Dermis blood vessel endothelial cell (primary cell): ENCODE measurements at places on chromosomes 6 and 20. TPM values are rescaled to one million over a fixed set of nuclear protein-coding genes. Genes with fewer than 3 reads are reported as not detected.

Gene C6orf136
- total RNA-seq = 3.5 and 9.9 TPM in 2 replicates

Gene ISM1
- 0.09 and 0.17 TPM in 2 replicates for total RNA-seq

Gene GABRR1
- not detected in 2 replicates for total RNA-seq

Gene CCN5
- not detected in 2 replicates for total RNA-seq

Gene TBX18
- 0.68 and 1.7 TPM in 2 replicates for total RNA-seq

Gene AGER
- 0.74 and 0.85 TPM in 2 replicates for total RNA-seq

Gene ADAM33
- 0.09 and 0.17 TPM in 2 replicates for total RNA-seq

Gene ADGRG6
- 42.2 and 43.4 TPM in 2 replicates for total RNA-seq

Gene GPX5
- not detected in 2 replicates for total RNA-seq

Gene WFDC9
- total RNA-seq = not detected in 2 replicates

- no peak for DNase-seq
These were observed 55.1 kb downstream of the SAMD3 start for GRCh38 chr6:130167655-130168054.

- no peak for DNase-seq
These were observed 70.5 kb upstream of the PIM1 start for GRCh38 chr6:37099442-37099841.

DNA sequence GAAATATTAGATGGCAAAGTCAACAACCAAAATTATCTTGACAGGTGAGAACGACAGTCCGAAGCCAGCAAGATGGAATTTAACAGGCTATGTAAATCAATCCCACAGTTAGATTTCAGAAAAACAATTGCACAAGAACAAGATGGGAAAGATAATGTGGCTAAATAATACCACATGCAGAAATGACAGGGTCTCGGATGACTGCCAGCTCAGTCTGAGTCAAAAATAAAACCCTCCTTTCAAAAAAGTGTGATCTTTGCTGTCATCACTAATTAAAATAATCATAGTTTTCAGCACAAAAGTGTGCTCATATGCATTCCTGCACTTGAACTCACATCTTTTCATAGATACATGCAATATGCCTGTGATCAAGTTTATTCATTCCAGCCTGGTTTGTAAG is 25.9 kb downstream of the FOXQ1 start:
- DNase-seq = no peak

DNA sequence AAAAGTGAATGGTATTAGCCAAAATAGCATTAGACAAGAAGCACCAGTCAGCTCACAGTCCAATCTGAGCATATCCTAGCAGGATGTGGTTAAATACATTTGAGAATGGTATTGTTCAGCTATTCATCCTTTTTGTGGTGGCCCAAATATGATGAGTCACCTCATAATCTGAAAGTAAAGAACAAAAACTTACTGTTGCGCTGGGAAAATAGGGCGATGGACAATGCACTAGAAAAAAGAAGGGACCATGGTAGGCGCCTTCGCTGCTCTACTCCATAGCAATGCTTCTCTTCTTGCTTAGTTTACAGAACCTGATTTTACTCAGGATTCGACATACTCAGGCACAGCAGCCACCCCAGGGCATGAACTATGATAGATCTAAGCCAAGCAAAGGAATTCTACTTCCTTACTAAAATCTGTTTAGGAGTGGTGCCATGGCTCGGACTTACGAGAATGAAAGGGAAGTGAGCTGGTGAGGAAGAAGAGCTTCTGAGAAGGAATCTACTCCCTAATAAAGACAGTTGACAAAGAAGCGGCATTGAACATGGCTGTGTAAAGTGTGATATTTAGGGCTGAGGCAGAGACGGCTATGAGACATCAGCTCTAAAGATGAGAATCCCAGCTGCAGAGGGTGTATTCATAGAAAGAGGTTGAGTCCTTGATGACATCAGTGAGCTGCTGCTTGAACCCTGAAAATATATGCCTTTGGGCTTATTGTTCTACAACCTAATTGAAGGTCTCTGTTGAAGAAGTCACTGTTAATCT is 16.6 kb upstream of the FBXO9 start:
- peak; percentile 65 for DNase-seq

- peak; percentile 44 for DNase-seq
These were observed 183.4 kb upstream of the CNR1 start for GRCh38 chr6:88349511-88349910.

DNA sequence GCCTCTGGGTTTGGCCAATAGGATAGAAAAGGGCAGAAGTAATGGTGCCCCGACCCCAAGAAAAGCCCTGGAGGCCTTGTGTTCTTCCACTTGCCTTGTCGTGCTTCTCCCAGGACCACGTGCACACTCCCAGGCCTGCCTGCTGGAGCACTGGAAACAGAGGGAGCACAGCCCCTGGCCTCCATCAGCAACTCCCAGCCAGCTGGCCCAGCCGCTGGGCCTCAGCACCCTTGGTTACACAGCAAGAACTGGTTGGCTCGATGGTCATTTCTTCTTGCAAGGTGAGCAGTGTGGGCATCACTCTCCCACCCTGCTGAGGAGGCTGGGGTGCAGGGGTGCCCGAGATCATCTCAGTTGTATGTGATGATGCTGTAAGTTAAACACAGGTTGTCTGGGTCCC is 69.2 kb upstream of the CST7 start:
- DNase-seq = no peak

DNA sequence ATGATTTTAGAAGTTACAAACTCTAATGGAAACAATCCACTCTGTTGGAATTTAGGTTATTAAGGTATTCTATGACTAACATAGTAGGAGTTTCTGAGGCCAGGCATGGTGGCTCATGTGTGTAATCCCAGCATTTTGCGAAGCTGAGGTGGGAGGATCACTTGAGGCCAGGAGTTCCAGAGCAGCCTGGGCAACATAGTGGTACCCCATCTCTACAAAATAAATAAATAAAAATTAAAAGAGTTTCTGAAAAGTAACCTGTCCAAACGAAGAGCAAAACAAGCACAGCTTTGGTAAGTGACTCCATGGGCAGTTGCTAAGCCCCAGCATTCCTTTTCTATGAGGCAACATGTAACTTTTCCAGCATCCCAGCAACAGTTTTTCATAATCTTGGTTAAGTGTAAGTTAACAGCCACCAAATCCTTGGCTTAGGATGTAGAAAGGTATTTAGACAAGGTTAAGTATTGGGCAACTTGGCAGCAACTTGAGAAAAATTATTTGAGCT is 86.3 kb downstream of the SOX4 start:
- DNase-seq = no peak

GRCh38 chr6:90714319-90714718 is 127.4 kb upstream of the MAP3K7 start:
- no peak for DNase-seq

DNA sequence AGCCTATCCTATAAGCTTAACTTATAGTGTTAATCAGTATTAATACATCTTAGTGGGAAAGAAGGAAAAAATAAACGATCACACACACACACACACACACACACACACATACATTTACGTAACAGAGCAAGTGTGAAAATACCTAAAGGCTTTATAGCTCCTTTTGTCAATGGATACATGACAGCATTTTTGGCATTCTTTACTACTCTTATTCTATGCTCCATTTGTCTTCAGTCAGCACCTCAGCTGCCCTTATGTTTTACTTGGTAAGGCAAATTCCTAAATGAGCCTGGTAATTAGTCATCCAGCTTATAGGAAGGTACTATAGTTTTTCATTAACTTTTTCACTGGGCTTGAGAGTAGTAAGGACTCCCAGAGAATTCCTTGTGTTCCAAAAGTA is 25.1 kb upstream of the SLC17A3 start:
- DNase-seq = no peak

DNA sequence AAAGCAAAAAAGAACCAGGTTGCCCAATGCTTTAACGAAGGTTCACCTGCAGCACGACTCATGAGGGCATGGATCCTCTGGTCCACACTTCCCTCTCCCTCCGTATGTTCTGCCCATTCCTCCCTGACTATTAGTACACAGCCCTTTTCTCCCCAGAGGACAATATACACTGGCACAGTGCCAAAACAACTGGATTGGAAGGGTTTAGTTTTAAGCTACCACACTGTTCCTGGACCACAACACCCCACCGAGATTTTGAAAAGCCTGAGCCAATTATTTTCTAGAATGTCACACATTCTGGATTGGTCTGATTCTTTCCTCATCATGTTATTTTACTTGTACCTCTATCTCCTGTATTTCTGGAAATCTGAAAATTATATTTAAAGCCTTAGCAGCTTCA is 2.9 kb upstream of the AKAP7 start:
- no peak for DNase-seq

- DNase-seq = no peak
These were observed 22.1 kb downstream of the MAP3K4 start for GRCh38 chr6:161013695-161014094.

DNA sequence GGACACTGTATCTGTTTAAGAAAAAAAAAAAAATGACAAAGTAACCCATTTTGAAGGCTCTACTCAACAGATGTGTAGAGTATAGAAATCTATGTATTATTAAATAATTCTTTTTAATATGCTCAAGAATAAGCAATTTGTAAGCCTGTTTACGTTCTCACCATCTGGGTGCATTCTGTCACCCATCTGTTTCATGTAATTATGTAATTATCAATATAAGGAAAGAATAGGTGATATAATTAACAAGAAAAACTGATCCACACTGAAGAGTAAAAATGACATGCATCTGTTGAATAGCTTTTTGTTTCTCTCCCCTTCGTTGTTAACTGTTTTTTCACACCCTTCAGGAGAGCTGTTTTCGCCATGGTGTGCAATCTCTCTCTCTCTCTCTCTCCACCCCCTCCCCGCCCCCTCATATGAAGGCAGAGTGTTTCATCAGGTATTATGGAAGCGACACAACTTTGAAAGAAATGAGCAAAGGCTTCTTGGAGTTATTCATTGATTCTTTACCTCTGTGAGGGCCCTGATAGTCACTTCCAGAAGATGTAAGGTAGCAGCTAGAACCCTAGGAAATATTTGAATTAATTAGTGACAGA is 154.3 kb upstream of the INSM1 start:
- DNase-seq = no peak

DNA sequence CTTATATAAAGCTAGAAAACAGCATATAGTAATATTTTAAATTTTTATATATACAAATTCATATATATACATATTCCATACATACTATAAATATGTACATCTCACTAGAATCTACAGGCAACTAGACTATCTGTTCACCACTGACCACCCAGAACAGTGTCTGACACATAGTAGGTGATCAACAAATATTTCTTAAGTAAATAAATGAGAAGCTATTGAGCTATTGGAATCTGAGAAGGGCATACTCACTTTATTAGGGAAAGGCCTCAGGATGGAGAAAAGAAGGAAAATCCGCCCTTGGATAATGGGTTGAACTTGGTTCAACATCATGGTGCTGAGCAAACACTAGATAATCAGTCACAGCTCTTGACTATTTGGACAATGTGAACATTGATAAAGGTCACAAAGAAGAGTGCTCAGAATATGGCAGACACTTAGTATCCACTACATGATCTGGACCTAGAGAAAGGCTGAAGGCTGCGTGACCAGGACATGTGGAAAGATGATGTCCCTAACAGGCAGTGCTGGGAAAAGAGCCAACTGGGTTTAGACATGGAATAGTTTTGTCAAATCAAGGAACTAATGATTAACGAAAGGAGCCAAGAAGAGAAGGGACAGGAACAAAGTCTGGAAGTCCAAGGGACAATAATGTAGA is 186.1 kb downstream of the TASP1 start:
- no peak for DNase-seq

GRCh38 chr20:4063631-4064030 is 48.3 kb upstream of the RNF24 start:
- DNase-seq = no peak

DNA sequence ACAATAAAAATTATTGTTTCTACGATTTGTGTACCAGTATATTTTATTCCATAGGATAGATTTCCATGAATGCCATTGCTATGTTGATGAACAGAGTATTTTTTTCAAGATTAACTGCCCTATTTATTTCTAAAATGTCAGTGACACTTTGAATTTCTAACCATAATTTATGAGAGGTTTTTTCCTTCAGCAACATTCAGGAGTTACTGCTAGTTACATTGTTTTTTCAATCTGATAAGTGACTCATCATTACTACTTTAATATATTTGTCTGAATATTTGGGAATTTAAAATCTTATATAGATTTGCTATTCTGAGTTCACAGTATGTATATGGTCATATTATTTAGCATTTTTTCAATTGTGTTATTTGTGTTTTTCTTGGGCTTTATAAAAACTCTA is 6.0 kb upstream of the OR2B6 start:
- no peak for DNase-seq

- no peak for DNase-seq
These were observed 58.8 kb upstream of the CD83 start for GRCh38 chr6:14058735-14059134.

DNA sequence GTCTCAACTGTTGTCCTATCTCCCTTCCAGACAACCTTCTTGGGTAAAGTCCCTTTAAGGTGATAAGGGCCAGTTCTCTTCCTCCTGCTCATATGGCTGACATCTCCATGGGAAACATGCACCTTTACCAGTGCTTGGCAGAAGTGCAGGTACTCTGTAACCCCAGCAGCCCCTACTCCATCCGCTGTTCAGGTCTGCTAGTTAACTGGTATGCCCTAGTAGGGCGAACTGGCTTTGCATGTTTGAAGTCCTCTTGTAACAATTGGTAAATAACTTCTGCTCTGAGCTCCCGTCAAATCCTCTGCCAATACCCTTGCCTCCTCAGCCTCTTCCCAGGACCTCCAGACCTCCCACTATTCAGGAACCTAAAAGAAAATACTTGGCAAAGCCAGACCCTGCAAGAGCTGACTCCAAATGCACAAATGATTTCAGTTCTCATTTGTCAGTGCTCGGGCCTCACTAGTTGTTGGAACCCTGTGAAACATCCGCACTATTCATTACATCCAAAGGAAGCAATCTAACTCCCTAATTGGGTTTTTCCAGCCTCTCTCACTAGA is 703.7 kb downstream of the MAFB start:
- no peak for DNase-seq
